Activated naive CD8-positive, alpha-beta T cell treated with anti-CD3 and anti-CD28 coated beads for 36 hours (primary cell): ENCODE measurements at places on chromosomes 3 and 15. TPM values are rescaled to one million over a fixed set of nuclear protein-coding genes. Genes with fewer than 3 reads are reported as not detected.

Gene SHF
- 20.4 TPM for total RNA-seq

Gene GOLGA6B
- not detected for total RNA-seq

GRCh38 chr3:48268381-48268935, 27.6 kb downstream of the ZNF589 start:
- peak; percentile 86 for DNase-seq

DNA sequence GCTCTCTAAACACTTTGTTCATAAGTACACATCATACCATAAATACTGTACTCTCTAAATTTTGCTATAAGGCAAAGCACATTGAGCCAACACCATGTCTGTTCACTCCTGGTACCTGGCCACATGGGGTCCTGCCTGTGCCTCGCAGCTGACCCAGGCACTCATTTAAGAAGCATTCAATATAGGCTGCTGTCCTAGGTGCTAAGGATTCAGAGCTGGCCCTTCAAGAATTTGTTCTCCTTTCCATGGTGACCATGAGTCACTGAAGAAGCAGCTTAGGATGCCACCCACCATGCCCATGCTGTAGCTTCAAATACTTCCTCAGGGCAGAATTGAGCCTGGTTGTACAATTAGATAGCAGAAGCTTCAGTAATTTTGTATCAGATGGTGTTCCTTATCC, 119.2 kb upstream of the ZBED2 start:
- DNase-seq: no peak

- no peak for DNase-seq
These were observed 8.4 kb upstream of the NMB start for GRCh38 chr15:84666373-84666772.

DNA sequence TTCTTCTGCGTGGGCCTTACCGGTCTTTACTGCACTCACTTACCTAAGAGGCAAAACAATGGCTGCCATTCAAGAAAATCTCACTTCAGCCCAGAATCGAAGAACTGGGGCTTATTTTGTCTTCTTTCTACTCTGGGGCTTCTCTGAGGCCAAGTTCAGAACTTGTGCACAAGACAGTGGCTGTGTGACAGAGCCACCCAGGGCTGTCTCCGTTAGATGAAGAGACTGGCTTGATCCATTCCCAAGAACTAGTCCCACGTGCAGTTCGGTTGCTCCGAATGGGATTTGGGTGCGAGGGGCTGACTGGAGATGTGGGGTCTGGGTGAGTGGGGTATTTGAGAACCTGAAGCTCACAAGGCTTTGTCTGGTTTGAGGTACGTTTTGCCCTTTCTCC, 795 bp upstream of the TCF12 start:
- no peak for DNase-seq

- peak; percentile 21 for DNase-seq
These were observed 42.5 kb downstream of the TAMM41 start for GRCh38 chr3:11803977-11804892.

- no peak for DNase-seq
These were observed 55.8 kb downstream of the TBC1D5 start for GRCh38 chr3:17686613-17687012.

DNA sequence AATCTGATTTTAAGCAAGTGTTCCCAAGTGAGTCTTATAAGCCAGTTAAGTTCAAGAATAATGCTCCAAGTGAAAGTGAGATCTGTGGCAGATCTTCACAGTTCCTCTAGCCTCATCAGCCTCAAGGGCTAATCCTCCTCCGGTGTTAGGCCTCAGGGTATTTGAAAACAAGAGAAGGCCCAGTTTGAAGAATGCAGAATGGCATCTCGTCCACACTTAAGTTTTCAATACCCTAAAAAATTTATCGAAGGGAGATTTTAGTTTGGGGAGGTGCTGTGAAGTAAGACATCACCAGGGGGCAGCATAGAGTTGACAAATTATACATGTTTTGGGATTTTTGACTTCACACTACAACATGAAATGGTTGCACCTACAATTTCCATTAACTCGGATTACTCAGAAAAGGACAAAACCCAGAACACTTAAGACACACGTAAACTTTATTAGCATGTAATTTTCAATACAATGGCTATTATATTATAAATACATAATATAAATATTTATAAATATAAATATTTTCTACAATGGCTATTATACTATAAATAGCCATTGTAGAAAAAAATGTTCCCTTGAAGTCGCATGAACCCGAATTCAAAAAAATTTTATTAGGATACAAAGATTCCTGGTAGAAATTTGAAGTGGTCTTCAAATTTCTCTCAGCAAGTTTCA, 2.3 kb upstream of the TMEM266 start:
- DNase-seq: peak; percentile 18

DNA sequence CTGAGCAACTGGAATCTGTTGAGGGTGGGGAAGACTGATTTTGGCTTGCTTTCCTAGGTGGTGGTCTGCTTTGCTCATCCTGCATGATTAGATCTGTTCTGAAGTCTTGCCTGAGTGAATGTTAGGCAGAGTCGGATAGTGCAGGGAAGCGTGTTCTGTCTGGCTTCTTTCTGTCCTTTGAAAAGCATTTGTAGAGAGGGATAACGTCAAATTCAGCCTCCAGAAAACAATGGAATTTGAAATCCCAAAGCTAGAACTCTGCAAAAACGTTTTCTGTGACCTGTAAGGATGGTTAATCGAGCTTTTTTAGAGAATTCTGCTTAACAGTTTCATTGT, 1.4 kb downstream of the GLCE start:
- DNase-seq: no peak

- no peak for DNase-seq
These were observed 387.6 kb upstream of the CBLB start for GRCh38 chr3:106256249-106256957.
